ENCODE measurements at places on chromosomes 12 and 14. TPM values are rescaled to one million over a fixed set of nuclear protein-coding genes. Genes with fewer than 3 reads are reported as not detected.
A peak's percentile ranks its signal among the peaks of the same experiment; 100 is the strongest.

Gene LRRIQ1
- 0.28 TPM for total RNA-seq

Gene DCD
- total RNA-seq, result not detected

Gene SIX4
- total RNA-seq, result 42.7 TPM

Gene FERMT2
- total RNA-seq, result 217 TPM

Gene KLRC4
- not detected for total RNA-seq

Gene SLC38A4
- 2.3 TPM for total RNA-seq

Gene KRT85
- not detected for total RNA-seq

Gene CLEC7A
- not detected for total RNA-seq

Gene C12orf60
- 1.1 TPM for total RNA-seq

Gene ISCU
- total RNA-seq, result 58.3 TPM

GRCh38 chr12:114779647-114780046 is 95.7 kb upstream of the TBX3 start:
- DNase-seq, result no peak
- H3K27me3 ChIP-seq, result no peaks in the 10 kb centered on the region
- no peak overlapping the region for H3K27ac ChIP-seq
- no peaks in the 10 kb centered on the region for H3K36me3 ChIP-seq
- H3K4me1 ChIP-seq, result peaks cover 7% of the 10 kb centered on the region

- no peak within 1 kb of the TSS for H3K27ac ChIP-seq
- H3K4me3 ChIP-seq, result no peak within 1 kb of the TSS
- H3K36me3 ChIP-seq, result no peaks in the 10 kb centered on the region
- no peaks in the 10 kb centered on the region for H3K4me1 ChIP-seq
These were observed at the start of gene GALNT9 for GRCh38 chr12:132329036-132329719. GALNT9 (minus strand) TSS chr12:132329589; CDS start chr12:132329203, 386 bp downstream.

- H3K27ac ChIP-seq, result no peak overlapping the region
- H3K36me3 ChIP-seq, result no peaks in the 10 kb centered on the region
- DNase-seq, result no peak
These were observed 1044.8 kb downstream of the FLRT2 start for GRCh38 chr14:86574778-86575129.

GRCh38 chr12:120735181-120735580 is 9.6 kb downstream of the ACADS start:
- no peak overlapping the region for H3K27ac ChIP-seq
- no peak overlapping the region for H3K4me3 ChIP-seq
- DNase-seq, result no peak
- H3K36me3 ChIP-seq, result peaks cover 2% of the 10 kb centered on the region
- no peaks in the 10 kb centered on the region for H3K27me3 ChIP-seq

DNA sequence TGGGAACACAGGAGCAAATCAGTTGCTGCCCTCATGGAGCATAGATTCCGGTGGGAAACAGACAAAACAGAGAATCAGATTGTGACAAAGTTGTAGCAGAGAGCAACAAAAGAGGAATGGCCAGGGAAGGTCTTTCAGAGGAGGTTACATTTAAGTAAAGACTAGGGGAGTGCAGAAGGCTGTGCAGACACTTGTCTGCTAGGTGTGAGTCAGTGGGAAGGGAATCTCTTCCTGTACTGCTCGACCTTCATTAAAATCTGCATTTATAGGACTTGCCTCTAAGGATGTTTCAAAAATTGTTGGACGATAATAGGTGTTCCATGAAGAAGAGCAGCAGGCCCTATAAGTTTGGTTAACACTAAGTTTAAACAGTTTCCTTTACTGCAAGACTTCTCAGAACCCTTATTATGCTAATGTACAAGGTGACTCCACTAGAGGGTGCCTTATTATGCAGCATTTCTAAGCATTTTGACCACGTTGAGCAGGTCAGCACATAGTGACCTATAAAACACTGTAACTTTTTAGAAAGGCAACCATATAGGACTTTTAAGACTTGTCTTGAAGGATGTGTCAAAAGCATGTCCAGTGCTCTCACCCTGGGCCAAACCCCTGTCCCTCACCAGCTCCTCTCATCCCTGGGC is 91.8 kb upstream of the RIC8B start:
- H3K27ac ChIP-seq, result no peak overlapping the region
- DNase-seq, result peak; percentile 15
- no peak overlapping the region for H3K4me3 ChIP-seq
- H3K4me1 ChIP-seq, result no peaks in the 10 kb centered on the region

GRCh38 chr14:74434294-74434693 is 8.3 kb upstream of the SYNDIG1L start:
- H3K27ac ChIP-seq, result no peak overlapping the region
- no peak for DNase-seq
- H3K27me3 ChIP-seq, result peaks cover 44% of the 10 kb centered on the region
- H3K36me3 ChIP-seq, result no peaks in the 10 kb centered on the region
- H3K4me3 ChIP-seq, result no peak overlapping the region
- H3K4me1 ChIP-seq, result no peaks in the 10 kb centered on the region

DNA sequence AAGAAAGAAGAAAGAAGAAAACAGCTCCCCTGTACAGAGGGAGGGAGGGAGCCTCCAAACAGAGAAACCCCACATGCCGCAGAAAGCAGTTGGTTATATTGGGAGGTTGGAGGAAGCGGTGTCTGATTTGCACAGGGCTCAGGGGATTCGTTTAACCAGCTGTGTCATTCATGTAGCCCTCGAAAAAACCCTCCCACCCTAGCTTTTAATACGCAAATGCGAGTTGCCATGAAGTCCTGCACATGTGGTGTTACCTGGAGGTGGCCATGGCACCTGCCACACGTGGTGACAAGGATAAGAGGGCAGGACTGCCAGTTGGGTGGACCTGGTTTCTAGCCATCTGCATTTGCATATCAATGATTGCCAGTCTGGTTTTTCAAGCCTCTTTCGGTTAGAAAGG is 40.9 kb downstream of the TMEM30B start:
- no peak overlapping the region for H3K4me3 ChIP-seq
- no peak for DNase-seq
- H3K27ac ChIP-seq, result no peak overlapping the region
- H3K36me3 ChIP-seq, result no peaks in the 10 kb centered on the region
- H3K4me1 ChIP-seq, result no peaks in the 10 kb centered on the region

- no peaks in the 10 kb centered on the region for H3K27me3 ChIP-seq
- no peak overlapping the region for H3K4me3 ChIP-seq
- H3K36me3 ChIP-seq, result peaks cover 8% of the 10 kb centered on the region
- H3K27ac ChIP-seq, result peak overlapping the region; percentile 71
These were observed 4.0 kb downstream of the ACVRL1 start for GRCh38 chr12:51911307-51911706.

DNA sequence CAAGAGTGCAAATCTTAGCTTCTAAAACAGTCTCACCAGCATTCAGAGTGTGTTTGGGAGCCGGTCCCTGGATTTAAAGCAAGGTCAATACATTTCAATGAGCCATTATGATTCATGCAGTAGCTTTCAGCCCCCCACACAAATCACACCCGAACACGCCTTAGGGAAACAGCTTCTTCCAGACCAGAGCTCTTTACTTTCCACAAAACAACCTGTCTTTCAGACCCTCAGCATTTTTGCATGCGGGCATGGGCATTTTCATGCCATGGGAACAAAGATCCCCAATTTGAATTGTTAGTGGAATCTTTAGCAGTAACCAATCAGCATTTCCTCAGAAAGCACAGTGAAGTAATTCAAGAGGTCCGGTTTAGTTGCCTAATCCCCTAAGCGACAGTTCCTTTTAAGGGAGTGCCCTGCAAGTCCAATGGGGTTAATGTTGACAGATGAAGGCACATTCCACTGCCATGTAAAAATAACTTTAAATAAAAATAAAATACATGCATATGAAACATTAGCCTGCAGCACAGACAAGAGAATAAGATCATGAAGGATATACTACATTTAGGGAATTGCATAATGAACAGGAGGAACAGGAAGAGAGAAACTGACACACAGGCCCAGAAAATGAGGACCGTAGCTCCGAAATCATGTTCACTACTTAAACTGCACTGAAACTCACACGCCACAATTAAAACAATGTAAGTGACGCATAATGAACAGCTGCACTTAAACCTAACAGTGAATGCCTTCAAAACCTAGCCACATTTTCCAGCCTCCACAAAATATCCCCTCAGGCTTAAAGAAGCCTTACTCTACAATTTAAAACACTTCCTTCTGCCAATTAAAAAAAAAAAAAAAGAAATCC is 4.0 kb downstream of the VPS37B start:
- peak; percentile 88 for DNase-seq
- peak overlapping the region; percentile 92 for H3K27ac ChIP-seq
- no peaks in the 10 kb centered on the region for H3K27me3 ChIP-seq
- peak overlapping the region; percentile 19 for H3K4me3 ChIP-seq

DNA sequence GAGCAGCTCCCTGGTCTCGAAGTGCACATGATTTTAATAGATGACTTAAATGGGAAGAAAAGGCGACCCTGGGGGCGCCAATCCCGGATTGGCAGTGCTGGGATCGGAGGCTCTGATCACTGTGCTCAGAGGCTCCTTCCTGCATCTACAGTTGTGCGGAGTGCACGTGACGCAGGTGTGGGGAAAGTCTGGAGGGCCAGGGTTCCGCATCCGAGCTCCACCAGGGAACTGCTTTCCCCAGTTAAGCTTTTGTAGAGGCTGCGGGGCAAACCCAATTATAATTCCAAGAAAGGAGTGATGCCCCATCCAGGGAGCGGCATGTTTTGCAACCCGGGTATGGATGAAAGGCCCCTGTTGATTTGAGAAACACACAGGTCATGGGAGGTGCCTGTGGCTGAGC is 36.5 kb downstream of the ELK3 start:
- no peak for DNase-seq
- H3K36me3 ChIP-seq, result peaks cover 24% of the 10 kb centered on the region
- peaks cover 14% of the 10 kb centered on the region for H3K4me1 ChIP-seq
- no peaks in the 10 kb centered on the region for H3K27me3 ChIP-seq

- DNase-seq, result no peak
- no peak overlapping the region for H3K27ac ChIP-seq
- 0 out of 2 replicates have a peak, but pooled peaks cover 1% of the 10 kb centered on the region for H3K36me3 ChIP-seq
- no peak overlapping the region for H3K4me3 ChIP-seq
- no peaks in the 10 kb centered on the region for H3K27me3 ChIP-seq
These were observed 70.5 kb downstream of the FGD6 start for GRCh38 chr12:95146769-95147168.

GRCh38 chr12:24814379-24815113 is 134.4 kb downstream of the BCAT1 start:
- H3K4me3 ChIP-seq, result no peak overlapping the region
- H3K36me3 ChIP-seq, result peaks cover 19% of the 10 kb centered on the region
- H3K4me1 ChIP-seq, result no peaks in the 10 kb centered on the region
- no peaks in the 10 kb centered on the region for H3K27me3 ChIP-seq
- H3K27ac ChIP-seq, result no peak overlapping the region
- DNase-seq, result no peak

- no peaks in the 10 kb centered on the region for H3K36me3 ChIP-seq
- H3K4me3 ChIP-seq, result no peak overlapping the region
- H3K4me1 ChIP-seq, result no peaks in the 10 kb centered on the region
- no peaks in the 10 kb centered on the region for H3K27me3 ChIP-seq
- no peak for DNase-seq
These were observed 175.1 kb upstream of the SFSWAP start for GRCh38 chr12:131535779-131536178.

GRCh38 chr12:19759227-19759626 is 319.9 kb downstream of the AEBP2 start:
- H3K4me3 ChIP-seq, result no peak overlapping the region
- no peaks in the 10 kb centered on the region for H3K27me3 ChIP-seq
- peak; percentile 77 for DNase-seq
- H3K4me1 ChIP-seq, result peaks cover 4% of the 10 kb centered on the region

DNA sequence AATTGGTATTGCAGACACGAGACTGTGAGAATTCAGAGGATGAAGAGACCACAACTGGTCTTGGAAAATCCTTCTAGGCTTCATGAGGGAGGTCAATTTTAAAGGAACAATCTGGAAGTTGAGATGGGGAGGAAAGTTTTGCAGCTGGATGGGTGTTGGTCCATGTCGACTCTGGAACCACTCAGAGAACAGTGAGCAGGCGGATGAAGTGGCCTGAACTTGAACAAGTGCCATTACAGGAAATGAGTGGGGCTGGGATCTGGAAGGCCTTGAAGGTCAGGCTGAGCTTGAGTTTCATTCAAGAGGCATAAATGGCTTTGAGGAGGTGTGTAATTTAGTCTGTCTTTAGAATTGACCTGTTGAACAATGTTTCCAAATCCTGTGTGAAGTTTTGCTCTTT is 140.9 kb downstream of the GALC start:
- no peaks in the 10 kb centered on the region for H3K36me3 ChIP-seq
- DNase-seq, result no peak
- no peaks in the 10 kb centered on the region for H3K4me1 ChIP-seq
- no peak overlapping the region for H3K4me3 ChIP-seq
- no peak overlapping the region for H3K27ac ChIP-seq

GRCh38 chr12:108846290-108846701 is 11.1 kb downstream of the SSH1 start:
- H3K4me1 ChIP-seq, result peaks cover 13% of the 10 kb centered on the region
- no peaks in the 10 kb centered on the region for H3K27me3 ChIP-seq
- no peak overlapping the region for H3K4me3 ChIP-seq
- DNase-seq, result no peak
- peaks cover 55% of the 10 kb centered on the region for H3K36me3 ChIP-seq

- no peak for DNase-seq
- H3K27me3 ChIP-seq, result no peaks in the 10 kb centered on the region
- H3K27ac ChIP-seq, result no peak overlapping the region
- H3K36me3 ChIP-seq, result 0 out of 2 replicates have a peak, but pooled peaks cover 1% of the 10 kb centered on the region
These were observed 77.9 kb downstream of the KNTC1 start for GRCh38 chr12:122604993-122605392.

DNA sequence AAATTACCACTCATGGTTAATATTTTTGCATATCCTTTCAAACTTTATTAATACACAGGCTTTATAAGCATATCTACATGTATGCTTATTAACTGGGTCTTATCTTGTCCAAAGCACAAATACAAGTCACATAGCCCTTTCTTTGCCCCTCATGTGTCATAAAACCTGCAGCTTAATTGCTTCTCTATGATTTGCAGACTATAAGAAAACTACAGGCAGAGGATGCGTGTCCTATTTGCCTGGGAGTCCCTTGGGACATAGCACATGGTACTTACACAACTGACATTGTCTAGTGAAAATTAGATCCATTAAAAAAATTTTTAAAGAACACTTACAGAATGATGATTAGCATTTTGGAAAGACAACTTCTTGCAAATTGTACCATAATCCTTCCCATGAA is 190.5 kb upstream of the PLEKHA5 start:
- H3K4me1 ChIP-seq, result no peaks in the 10 kb centered on the region
- H3K27me3 ChIP-seq, result no peaks in the 10 kb centered on the region
- no peak for DNase-seq
- no peak overlapping the region for H3K27ac ChIP-seq
- no peak overlapping the region for H3K4me3 ChIP-seq

- no peaks in the 10 kb centered on the region for H3K36me3 ChIP-seq
- no peak for DNase-seq
- no peaks in the 10 kb centered on the region for H3K27me3 ChIP-seq
- H3K4me1 ChIP-seq, result peaks cover 3% of the 10 kb centered on the region
- no peak overlapping the region for H3K4me3 ChIP-seq
- no peak overlapping the region for H3K27ac ChIP-seq
These were observed 16.3 kb upstream of the HIF1A start for GRCh38 chr14:61678975-61679374.

Measured in IMR-90 (cell line).